Frontal cortex (tissue), 4 donors: ENCODE measurements at places on chromosomes 4 and X.

GRCh38 chr4:732911-733630, 27.4 kb downstream of the PCGF3 start:
- no peak for DNase-seq

GRCh38 chr4:17785858-17786257, 4.4 kb upstream of the FAM184B start:
- no peak for DNase-seq

GRCh38 chr4:8026453-8026852, 86.8 kb upstream of the AFAP1 start:
- no peak for DNase-seq

GRCh38 chrX:13888284-13888683, 71.4 kb upstream of the GPM6B start:
- no peak for DNase-seq

- no peak for DNase-seq
Measured at GRCh38 chr4:108828620-108829019, 65.8 kb upstream of the ETNPPL start.
